ENCODE measurements at places on chromosomes 6 and 20.

- DNase-seq, result no peak
Measured at GRCh38 chr6:144467921-144468320, 182.8 kb downstream of the UTRN start.

- DNase-seq, result no peak
Measured at GRCh38 chr6:107101686-107102413, 13.5 kb downstream of the BEND3 start.

DNA sequence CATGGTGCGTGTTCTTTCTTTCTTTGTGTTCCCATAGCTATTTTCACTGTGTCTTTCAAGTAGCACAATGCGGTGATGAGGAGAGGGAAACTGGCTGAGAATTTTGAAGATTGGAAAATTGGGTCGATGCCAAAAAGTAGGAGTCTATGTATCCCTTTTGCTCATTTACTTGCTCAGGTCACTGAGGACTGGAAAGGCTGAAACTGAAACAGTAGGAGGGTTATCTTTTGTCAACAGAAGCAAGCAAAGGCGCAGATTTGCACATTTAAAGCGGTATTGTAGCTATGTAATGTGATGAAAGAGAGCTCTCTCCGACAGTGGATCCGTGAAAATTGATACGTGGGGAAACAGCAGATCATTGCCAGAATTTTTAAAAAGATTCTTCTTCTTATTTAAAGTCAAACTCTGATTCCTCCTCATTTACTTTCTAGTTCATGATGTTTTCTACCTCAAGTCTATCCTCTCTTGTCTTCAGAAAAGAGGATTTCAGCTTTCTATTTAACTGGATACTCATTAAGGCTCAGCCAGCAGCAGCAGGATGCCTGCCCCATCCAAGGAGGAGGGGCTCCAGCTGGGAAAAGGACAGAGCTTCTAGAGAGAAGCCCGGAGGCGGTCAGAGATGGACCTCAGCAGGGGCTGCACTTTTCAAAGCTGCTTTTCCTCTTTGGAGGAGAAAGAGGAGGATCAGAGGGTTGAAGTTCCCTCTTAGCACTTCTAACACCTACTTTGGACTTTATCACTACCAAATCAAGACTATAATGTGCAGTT, 15.9 kb upstream of the FYN start:
- DNase-seq, result no peak

GRCh38 chr20:2178318-2179232, 76.9 kb downstream of the STK35 start:
- no peak for DNase-seq

DNA sequence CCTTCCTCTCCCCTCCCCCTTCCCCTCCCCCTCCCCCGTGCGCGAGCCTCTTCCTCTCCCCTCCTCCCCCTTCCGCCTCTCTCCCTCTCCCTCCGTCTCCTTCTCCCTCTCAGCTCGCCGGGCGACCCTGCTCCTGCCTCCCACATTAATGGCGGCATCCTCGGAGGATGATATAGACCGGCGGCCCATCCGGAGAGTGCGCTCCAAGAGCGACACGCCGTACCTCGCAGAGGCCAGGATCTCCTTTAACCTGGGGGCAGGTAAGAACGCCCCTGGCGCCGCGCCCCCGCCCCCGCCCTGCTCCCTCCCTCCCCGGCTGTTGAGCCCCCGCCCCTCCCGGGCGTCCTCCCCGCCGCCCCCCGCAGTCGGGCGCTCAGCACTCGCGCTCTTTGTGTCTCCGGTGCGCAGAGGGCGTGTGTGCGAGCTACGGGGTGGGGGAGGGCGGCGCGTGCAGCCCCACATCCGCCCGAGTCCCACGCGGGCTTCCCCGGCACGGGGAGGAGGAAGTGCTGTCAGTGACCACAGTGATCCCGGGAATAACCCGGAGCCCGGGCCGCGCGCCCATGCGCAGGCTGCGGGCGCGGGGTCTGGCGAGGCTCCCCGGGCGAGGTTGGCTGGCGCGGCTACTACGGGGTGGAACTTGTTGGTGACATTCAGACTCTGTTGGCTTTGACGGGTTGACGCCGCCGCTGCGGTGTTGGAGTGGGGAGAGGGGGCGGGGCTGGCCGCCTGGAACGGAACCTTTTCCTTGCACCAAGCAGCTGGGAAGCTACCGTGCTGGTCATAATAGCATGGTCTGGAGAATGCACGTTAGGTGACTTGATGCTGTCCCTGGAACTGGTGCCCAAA, 33.2 kb downstream of the PHACTR1 start:
- no peak for DNase-seq

DNA sequence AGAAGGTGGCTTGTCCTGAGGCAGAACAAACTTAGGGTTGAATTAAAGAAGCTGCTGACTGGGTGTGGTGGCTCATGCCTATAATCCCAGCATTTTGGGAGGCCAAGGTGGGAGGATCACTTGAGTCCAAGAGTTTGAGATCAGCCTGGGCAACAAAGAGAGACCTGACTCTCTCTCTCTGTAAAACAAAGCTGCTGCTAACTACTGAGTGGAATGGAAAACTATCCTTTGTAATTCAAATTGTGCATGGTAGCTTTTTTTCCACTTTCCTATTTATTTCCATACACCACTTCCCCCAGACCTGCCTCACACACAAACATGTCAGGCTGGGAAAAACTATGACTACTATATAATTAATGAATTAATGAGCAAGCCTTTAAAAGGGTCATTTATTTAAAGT, 437.1 kb downstream of the CDC5L start:
- no peak for DNase-seq

GRCh38 chr6:21061892-21062291, 527.6 kb downstream of the CDKAL1 start:
- DNase-seq, result no peak

DNA sequence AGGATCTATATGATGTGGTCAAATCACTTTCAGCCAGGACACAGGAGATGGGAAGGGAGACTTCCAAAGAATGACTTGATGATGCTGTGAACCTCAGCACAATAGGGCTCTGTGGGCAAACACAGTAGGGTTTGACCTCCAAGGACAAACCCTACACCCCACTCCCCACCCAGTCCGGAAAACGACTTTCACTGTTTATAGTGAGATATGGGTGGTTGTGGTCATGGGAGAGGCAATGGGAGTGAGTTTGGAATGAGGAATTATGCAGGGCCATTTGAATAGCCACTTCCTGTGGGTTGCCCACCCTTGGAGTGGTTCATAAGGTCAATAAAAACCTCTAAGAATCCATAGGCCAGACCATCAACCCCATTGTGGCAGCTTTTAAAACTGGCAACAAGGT, 38.4 kb upstream of the PRND start:
- no peak for DNase-seq

GRCh38 chr20:57053793-57054552, 212.5 kb downstream of the BMP7 start:
- DNase-seq, result no peak

DNA sequence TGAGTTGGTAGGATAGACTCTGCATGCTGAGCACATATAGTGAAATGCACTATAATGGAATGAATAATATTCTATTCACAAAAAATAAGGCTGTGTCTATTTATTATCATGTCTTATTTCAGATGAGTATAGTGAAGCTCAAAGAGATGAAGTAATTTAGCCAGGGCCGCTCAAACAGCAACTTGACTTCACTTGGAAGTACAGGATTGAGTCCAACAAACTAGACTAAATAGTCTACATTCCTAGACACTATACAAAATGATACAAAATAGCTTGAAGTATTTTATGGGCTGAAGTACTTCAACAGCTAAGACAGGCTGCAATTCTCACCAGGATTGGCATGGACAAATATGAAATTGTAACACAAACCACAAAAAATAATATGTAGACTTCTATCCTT, 144.5 kb upstream of the DST start:
- no peak for DNase-seq

- no peak for DNase-seq
Measured at GRCh38 chr6:135056632-135057031, 2.0 kb upstream of the HBS1L start.

GRCh38 chr6:47059216-47059885, 17.2 kb upstream of the ADGRF1 start:
- no peak for DNase-seq

GRCh38 chr20:44019638-44020335, 105.1 kb downstream of the TOX2 start:
- no peak for DNase-seq

DNA sequence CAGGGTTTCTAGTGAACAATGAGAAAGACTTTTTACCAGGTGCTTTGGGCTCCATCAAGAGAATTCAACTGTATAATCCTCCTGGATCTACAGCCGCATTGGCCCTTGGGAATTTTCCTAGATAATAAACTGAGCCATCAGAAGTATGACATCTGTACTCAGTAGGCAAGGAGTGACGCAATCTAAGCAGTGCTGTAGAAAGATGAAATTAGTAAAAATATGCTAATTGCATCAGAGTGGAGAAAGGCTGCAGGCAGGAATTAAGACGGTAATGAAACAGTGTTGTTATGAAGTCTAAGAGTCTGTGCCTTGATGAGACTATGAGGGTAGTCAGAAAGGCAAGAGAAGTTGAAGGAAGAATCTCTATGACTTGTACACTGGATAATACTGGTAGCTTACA, 507.9 kb upstream of the SOX4 start:
- DNase-seq, result no peak

DNA sequence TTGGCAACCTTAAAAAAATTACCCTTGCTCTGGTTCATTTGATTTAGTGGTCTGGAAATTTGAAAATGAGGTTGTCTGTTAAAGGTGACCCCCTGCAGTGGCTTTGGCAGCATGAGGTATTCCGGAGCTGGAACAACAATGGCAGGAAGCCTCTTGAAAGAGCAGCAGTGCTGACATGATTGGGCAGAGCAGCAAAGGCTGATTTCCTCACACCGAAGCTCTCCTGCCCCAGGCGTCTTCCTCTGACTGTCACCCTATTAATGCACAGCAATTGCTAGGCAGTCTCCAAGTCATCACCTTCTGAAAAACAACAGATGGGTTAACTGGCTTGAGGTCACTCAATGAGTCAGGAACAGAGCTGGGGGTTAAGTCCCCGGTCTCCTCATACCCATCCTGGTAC, 241.8 kb upstream of the MMS22L start:
- no peak for DNase-seq

GRCh38 chr20:31705598-31706597, 16.8 kb downstream of the BCL2L1 start:
- no peak for DNase-seq

GRCh38 chr6:126657561-126658175, 317.8 kb downstream of the CENPW start:
- no peak for DNase-seq

GRCh38 chr6:7025861-7026260, 81.9 kb upstream of the RREB1 start:
- no peak for DNase-seq

- no peak for DNase-seq
Measured at GRCh38 chr20:25226433-25227316, 21.2 kb upstream of the PYGB start.

DNA sequence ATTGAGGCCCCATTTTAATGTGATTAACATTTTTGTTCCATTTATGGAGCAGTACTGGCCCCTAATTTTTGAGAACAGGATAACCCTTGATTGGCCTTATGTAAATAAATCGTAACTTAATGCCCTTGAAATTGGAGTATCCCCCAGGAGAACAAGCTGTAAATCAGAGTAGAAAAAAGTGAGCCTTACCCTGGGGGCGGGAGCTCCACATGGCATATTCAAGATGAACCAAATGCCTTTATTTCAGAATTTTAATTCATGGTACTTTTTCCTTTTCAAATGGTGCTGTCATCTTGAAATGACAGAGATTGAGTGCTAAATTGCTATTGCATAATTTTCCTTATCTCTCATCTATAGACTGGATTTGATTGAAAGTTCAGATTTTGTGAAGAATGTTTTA, 809.5 kb upstream of the FLRT3 start:
- no peak for DNase-seq

DNA sequence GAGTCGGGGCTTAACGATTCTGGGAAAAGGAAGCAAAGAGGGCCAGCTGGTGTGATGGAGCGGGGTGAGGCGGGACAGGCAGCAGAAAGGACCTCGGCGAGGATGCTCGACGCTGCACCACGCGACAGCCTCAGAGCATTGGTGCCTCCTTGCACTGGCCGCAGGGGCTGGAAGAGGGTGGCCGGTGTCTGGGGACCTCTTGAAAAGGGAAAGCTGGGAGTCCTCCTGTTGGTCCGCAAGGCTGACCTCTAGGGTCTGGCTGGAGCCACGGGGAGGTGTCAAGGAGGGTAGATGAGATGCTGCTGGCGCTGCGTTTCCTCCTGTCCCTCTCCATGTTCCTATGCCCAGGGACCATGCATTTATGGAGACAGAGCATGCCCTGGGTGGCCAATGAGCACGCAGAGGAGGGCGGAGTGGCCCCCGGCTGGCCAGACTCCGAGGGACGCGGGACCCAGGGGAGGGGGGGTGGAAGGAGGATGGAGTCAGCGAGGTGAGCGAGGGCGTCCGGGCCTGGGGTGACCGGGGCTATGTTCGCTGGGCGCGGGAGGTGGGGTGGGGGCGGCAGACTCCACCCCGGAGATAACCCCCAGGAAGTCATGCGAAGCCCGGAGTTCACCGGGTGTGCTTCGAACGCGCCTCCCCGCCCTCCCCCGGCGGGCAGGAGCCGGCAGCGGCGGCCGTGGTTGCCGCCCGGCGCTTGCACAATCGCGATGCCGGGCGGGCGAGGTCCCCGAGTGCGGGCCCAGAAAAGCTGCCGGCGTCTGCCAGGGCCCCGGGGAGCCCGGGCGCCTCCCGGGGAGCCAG, at the start of gene CYP24A1:
CYP24A1 (minus strand) TSS at position 334 of the 804 bp plus-strand sequence. CDS start 407 bp downstream, outside the sequence.
- no peak for DNase-seq

DNA sequence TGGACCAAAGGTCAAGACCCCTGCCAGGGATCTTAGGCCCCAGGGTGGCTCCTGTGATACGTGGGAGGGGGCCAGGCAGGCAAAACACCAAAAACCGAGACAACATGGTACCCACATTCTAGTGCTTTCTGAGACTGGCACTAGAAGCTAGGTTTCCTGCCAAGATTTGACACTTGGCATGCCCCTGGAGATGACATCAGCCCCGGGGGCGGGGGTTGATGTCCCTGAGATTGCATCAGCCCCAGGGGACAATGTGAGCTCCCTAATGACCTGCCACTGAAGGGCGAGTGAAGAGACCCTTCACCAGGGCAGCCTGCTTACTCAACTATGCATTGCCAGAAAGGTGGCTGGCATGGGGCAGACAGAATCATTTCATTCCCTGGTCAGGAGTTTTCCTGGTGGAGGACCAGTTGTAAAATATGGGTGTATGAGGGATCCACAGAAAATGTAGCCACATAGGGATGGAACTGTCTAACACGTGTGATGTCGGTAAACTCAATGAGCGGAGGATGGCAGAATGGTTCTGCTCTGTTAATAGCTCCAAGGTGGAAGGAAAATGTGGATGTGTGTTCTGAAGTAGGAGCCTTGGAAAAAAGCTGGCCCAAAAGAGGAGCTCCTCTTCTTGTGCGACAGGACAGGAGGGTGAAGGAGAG, 219.7 kb downstream of the UNC5CL start:
- no peak for DNase-seq

DNA sequence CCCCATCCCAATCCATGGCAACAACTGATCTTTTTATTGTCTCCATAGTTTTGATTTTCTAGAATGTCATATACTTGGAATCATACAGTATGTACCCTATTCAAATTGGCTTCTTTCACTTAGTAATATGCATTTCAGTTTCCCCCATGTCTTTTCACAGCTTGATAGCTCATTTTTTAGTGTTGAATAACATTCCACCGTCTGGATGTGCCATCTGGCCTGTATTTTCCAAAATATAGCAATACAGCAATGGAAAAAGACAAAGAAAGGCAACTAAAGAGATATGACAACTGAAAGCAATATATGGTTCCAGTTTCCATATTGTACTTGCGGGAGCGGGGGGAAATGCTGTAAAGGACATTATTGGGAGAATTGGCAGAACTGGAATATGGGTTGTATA, 166.4 kb upstream of the NT5E start:
- no peak for DNase-seq

Data from activated naive CD8-positive, alpha-beta T cell treated with anti-CD3 and anti-CD28 coated beads, Interleukin-2, amount 50 U/mL, for 16 hours (primary cell).